ENCODE measurements at places on chromosomes 12 and 14.

DNA sequence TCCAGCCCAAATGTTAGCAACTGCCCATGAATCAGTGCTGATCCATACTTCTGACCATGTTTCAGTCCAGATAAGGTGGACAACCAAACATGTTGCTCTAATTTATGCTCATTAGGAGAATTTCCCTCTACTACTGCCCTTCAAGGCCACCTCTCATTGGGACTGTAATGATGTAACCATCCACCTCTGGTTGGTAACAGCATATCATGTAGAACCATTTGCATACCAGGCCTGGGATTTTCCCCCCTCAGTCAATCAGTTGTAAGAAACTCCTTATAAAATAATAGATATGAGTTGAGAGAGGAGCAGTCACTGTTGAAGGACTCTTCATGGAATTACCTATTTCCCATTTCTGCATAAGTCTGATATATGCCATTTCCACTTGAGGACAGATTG is 17.8 kb upstream of the YAF2 start:
- no peak for DNase-seq

- DNase-seq = no peak
Observed at GRCh38 chr12:54215989-54216796, 27.4 kb upstream of the SMUG1 start.

DNA sequence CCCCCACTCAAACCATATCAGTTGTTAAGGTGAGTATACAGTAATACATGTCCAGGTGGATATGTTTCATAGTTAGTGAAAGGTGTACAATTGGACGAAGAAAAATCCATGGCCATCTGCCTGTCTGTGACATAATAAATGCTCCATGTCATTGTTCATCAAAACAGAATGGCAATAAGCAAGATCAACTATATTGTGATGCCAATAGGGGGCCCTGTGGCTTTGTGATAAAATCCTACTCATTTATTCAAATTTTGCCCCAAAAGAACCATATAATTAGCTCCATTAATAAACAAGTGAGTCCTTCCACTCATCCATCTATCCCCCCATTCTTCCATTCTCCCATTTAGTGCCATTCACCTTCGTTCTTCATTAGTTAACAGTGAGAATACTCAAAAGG is 102.0 kb downstream of the MGST1 start:
- no peak for DNase-seq

DNA sequence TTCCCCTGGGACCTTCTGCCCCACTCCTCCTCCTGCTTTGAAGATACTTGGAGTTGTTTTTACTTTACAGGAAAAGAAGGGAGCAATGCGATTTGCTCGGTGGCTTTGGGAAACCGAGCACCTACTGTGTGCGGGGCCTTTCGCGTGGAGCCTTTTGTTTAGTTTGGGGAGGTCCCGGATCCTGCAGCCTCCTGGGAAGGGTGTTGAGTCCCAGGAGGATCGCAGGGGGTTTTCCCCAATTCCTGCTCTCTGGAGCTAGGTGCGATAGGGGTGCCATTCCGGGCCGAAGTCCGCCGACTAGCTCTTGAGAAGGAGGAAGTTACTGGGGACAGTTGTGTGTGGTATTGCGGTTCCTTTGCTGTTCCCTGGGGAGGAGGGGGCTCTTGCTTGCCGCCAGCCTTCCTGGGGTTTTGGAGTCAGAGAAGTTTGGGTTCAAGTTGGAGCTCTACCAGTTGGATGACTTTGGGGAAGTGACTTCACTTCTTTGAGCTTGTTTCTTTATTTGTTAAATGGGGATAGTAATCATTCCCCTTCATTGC is 1.1 kb downstream of the BRI3BP start:
- DNase-seq = no peak

GRCh38 chr12:53505086-53505485 is 2.2 kb downstream of the NPFF start:
- peak; percentile 53 for DNase-seq

GRCh38 chr12:40137252-40137651 is 31.4 kb upstream of the SLC2A13 start:
- DNase-seq = peak; percentile 2

DNA sequence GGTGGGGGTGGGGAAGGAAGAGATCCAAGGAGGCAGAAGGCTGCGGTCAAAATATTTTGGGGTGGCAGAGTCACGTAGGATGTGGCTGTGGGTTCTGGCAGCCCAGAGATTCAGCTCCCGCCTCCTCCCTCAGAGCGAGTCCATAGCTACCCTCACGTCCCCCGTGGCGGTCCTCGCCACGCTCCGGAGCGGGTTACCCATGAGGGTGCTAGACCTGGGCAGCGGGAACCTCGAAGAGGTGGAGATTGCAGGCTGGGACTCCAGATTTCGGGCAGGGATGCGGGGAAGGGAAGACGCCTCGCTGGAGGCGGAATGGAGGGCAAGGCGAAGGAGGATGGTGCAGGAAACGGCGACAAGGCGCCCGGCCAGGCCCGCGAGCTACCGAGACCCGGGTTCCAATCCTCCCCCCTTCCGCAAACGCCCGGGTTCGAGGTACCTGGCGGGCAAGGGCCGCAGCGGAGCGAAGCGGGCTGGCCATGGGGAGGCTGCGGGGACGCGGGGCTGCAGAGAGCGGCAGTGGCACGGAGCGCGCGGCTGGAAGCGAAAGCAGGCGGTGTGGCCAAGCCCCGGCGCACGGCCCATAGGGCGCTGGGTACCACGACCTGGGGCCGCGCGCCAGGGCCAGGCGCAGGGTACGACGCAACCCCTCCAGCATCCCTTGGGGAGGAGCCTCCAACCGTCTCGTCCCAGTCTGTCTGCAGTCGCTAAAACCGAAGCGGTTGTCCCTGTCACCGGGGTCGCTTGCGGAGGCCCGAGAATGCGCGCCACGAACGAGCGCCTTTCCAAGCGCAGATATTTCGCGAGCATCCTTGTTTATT is 46.2 kb downstream of the BCAT1 start:
- peak; percentile 28 for DNase-seq

GRCh38 chr14:102830474-102831045 is 53.3 kb downstream of the TRAF3 start:
- no peak for DNase-seq

GRCh38 chr14:62189698-62190097 is 427.5 kb downstream of the SNAPC1 start:
- no peak for DNase-seq

GRCh38 chr14:95696741-95697140 is 10.5 kb downstream of the TCL1B start:
- no peak for DNase-seq

DNA sequence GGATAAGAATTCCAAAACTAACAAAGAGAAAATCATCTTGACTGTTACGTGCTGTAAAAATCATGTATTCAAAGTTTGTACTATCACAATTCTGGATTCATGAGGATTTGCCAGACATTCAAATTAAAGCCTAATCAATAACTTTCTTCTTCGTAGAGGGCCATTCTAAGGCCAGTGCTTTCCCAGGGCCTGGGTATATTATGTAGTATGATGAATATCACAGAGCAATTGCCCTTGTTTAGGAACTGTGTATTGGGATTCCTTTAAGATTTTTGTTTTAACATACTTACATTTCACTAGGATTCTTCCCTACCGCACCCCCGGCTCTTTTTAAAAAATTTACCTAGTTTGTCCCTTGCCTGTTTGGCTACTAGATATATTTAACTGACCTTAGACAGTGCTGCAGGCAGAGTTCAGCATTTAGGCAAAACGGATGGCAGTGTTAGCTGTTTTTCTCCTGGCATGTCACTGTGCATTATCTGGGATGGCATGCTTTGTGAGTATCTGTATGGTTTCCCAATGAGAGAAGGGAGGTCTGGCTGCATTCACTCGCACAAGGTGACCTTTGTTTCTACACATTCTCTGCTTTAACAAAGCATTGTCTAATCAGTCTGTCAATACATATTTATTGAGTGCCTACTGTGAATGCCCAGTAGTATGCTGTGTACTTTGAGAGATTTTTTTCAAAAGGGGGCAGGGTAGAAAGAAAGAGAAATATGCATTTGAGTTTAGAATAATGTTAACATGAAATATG is 63.3 kb downstream of the ERC1 start:
- DNase-seq = no peak

- DNase-seq = peak; percentile 32
Observed at GRCh38 chr14:53927171-53927570, 29.5 kb downstream of the BMP4 start.

GRCh38 chr12:31238764-31239387 is 87.1 kb downstream of the SINHCAF start:
- peak; percentile 72 for DNase-seq

GRCh38 chr14:24274101-24274543 is 2.7 kb upstream of the RABGGTA start:
- no peak for DNase-seq

DNA sequence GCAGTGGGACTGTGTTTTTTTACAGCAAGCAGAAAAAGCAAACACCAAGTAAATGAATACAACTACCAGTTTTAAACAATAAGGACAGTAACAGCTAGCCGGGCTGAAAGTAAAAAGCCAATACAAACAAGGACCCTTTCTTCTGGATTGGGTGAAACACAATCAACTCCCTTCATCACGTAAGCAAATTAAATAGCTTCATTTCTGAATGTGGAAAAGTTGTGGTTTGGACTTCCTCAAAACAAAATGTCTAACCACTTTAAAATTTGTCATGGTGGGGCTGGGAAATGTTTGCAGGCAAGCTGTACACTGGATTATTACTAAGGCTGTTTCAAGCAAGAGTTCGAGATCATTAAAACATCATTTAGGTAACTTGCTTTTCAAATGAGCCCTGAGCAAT is 47.4 kb downstream of the TCHP start:
- DNase-seq = peak; percentile 36

DNA sequence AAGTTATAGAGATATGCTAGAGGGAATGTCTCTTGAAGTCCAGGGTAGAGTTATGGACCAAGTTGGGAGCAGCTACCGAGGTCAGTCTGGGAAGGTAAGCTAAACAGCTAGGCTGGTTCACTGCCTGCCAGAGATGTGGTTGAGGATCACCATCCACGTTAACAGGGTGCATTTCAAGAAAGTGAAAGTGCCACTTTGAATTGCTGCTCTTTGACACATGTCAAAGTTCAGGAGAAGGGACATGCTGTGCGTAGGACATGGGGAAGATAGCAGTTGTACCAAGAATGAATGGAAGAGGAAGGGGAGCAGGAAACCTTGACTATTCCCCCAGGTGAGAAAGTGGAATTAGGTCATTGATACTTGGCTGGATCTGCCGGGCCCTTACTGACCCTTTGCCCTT is 49.5 kb downstream of the MAX start:
- no peak for DNase-seq

DNA sequence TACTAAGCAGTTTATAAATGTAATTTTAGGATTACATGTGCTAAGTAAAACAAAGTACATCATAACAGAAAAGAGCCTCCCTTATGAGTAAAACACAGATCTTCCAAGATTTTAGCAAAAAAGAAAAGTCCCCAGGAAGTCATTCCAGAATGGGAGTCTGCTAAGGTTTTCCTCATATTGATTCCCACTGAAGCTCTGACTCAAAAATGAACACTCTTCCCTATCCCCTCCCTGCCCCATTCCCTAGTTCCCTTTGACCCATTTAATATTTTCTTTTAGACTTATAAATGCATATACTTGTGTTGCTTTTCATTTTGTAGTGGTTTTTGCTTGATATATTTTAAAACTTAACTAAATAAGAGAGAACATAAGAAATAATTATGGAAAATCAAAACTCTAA is 40.1 kb downstream of the PTGER2 start:
- DNase-seq = no peak

- DNase-seq = no peak
Observed at GRCh38 chr14:38762845-38763244, 340.2 kb downstream of the SEC23A start.

DNA sequence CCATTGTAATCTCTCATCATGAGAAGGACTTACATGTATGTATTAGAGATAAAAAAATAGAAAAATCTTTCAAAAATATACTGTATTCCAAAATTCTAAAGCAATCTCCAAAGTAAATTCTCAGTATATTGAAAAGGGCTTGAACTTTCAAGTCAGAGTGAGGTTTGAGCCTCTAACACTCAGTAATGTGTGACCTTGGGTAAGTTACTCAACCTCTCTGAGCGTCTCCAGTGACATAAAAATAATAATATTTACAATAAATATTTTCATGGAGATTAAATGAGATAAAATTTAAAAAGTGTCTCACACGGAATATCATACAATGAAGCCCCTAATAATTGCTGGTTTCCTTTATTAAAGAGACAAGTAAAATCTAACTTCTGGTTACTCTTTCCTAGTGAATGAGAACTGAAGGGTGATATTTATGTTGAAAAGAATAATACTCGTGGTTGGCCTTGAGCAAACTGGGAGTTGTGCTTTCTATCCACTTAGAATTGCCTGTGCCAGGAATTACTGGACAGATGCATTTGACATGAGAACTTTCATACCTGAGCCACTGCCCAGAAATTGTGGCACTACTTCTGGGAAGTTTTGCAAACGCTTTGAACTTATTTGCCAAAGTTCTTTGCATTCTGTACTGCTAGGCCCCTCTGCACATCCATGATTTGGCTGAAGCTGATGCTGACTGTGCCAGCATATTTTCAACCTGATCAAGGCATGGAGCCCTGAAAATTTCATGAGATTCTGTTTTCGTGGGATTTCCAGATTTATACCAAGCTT is 933.7 kb downstream of the GALC start:
- DNase-seq = no peak

DNA sequence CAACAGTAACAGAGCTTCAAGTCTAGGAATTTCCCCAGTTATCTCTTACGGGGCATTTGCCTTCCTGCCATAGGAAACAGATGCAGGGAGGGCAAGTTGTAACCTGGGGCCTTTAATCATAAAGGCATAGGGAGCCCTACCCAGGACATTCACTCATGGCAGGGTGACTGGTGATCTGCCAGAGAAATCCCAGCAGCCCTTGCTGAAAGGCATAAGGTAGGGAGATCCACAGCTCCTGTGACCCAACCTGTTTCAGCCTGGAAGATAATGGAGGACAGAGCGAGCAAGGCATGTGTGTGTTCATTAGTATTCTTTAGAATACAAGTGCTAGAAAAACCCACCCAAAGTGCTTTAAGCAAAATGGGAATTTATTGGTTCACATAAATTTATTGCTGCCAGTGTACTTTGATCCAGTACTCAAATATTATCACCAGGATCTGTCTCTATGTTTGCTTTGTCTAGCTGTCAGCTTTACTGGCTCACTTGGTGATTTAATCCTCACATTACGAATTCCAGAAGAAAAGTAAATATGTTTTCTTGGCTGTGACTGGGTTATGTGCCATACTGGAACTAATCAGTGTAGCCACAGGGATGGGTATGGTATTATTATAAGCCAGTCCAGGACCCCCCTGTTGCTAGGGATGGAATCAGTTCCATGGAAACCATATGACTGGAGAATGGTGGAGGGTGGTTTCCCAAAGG is 21.1 kb upstream of the AKAP6 start:
- DNase-seq = no peak

Measured in hepatic stellate cell (primary cell).